ENCODE measurements at places on chromosomes 1 and 21.

DNA sequence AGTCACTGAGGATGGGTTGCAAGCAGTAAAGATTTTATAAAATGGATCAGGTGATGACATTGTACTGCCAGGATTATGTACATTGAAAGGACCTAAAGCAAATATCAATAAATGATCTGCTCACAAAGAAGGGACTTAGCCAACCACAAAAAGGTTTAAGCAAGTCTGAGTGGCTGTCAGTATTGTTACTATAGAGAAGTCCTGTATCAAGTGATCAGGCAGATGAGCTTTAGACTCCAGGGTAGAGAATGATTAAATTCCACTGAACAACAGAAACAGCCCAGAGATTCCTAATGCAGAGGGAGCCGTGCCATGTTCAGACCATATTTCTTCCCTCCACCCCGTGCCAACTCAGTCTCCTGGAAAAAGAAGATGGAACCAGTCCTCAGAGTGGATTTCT is 138.9 kb downstream of the SETD4 start:
- DNase-seq = no peak

GRCh38 chr21:15051644-15052458 is 12.9 kb downstream of the NRIP1 start:
- DNase-seq = no peak

GRCh38 chr1:108830119-108831008 is 26.5 kb downstream of the AKNAD1 start:
- peak; percentile 77 for DNase-seq

GRCh38 chr1:56216218-56216617 is 363.1 kb downstream of the PLPP3 start:
- DNase-seq = no peak

DNA sequence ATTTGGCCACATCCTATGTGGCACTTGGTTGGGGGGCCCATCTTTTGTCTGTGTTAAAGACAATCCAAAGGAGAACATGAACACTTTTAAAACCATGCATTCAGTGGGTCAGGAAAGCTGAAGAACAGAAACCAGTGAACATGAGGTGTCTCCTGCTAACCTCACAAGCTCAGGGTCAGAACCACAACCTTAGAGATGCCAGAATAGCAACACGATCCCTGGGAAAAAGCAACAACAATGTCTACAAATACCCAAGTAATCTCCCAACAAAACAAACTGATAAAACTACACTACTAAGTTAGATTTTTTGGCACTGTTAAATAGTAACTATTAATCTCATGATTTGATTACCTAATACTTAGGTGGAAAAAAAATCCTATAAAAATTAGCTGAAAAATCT is 34.1 kb upstream of the GNG4 start:
- DNase-seq = no peak

DNA sequence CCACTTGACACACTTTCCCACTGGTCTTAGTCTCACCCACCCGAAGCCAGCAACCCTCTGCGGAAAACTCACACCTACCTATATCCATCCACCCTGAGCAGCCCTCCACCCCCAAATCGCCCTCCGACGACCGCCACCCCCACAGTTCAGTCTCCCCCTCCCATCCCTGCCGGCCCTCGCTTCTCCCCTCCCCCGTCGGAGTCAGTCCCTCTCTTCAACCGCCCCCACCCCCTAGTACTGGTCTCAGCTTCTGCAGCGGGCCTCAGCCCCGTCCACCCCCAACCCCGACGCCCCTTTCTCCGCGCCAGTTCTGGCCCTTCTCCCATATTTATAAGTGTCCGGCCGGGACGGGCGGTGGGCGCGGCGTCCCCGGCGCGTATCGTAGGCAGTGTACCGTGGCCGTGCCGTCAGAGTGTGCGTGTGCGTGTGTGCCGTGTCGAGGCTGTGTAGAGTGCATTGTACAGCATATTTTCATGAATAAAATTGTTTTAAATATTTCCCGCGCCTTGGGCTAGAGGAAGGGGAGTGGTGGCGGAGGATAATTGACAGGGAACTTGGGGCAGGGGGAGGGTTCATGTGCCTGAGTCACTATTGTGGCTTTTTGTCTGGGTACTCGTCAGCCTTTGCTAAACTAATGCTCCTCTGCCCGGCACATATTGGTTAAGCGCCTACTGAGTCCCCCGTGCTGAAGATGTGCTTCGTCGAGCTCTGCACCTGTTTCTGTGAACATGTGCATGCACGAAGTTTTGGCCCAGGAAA is 22.0 kb downstream of the FOXO6 start:
- no peak for DNase-seq

Data from femur (tissue), 1 donor.